ENCODE measurements at places on chromosomes 16 and 17.

DNA sequence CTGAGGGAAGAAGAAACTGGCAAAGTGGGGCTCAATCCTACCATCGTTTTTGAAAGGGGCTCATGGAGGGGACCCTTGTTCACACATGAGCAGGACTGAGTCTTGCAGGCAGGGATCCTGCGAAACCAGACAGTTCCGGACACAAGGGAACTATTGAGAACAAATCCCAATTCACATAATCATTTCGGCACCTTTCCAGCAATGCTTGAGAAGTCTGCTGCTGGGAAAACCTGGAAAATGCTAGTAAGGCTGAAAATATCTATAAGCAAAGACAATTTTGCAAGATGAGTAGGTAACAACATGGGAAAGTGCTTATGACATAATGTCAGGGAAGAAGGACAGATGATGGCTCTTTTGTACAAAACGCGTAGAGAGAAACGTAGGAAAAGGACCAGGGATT lies 52.1 kb upstream of the BPTF start:
- no peak for DNase-seq

- DNase-seq: no peak
These were observed 40.5 kb downstream of the ABHD15 start for GRCh38 chr17:29526322-29526721.

DNA sequence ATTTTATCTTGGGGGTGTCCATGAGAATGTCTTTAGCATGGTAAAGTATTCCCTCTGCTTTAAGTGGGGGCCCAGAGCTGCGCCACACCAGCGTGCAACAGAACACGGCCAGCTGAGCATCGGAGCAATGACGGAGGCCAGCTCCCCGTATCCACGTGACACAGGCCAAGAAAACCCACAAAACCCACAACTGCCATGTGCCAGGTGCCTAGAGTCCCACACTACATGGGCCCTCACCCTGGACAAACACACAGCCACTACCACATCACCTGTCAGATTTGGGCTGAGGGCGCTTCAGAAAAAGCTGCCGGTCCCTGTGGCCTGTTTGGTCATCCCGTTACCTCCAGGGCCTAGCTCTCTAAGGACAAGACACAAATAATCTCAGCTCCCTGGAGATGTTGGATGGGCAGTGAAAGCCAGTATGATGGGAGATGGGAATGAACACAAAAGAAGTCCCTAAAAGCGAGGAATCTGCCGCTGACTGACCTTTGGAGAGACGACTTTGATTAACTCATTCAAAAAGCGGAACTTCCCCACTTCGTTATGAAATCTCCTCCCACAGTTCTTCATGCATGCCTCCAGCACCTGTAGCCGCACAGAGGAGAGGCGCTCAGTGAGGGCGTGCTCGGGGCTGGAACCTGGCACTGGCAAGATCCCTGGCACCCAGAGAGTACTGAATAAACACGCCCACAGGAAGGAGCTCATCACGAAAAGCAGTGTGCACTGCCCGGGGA lies 17.1 kb downstream of the GGA3 start:
- DNase-seq: no peak

DNA sequence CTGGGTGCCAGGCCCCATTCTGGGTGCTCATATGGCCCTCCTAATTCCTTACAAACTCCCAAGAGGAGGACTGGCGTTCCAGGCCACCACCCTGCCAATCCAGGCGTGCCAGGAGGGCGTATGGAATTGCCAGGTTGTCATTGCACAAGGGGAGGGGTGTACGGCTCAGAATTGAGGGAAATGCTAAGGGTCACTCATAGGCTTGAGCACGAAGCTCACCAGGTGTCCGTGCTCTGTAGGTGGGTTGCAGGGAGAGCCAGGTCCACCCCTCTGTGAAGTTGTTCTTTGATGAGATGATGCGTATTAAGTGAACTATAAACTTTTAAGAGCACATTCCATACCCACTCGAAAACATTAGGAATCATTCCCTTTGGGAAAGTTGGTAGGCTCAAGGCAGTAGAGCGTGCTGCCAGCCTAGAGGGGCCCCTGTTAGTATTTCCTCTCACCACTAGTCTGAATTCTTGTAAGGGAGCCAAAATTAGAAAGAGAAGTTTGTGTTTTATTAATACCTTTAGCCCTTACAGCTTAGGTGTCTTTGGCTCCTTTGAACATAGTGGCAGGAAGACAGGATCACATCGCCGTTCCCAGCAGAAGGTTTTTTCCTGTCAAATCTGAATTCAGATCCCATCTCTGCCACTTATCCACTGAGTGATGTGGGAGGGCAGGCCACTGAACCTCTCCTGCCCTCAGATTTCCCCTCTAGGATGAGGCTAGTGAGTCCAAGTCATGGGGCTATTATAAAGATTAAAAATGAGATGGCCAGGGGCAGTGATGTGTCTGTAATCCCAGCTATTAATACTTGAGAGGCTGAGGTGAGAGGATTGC lies 38.7 kb upstream of the NFAT5 start:
- no peak for DNase-seq

GRCh38 chr16:4245077-4245791 lies 3.4 kb upstream of the SRL start:
- DNase-seq: peak; percentile 72

DNA sequence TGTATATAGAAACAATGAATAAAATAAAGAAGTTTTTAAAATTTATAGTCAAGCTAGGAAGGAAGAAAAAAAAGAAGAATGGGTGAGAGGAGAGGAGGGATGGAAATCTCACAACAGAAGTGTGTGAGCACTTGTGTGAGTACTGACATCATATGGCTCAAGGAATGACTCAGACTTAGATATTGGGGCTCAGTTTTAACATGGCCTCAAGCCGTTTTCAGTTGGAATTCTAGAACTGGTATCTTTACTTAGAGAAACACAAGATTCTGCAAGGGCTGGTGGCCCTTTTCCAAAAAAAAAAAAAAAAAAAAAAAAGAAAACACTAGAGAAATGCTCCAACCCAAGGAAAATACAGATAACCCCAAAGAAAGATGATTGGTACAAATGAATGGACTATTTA lies 55.1 kb downstream of the STXBP4 start:
- no peak for DNase-seq

GRCh38 chr16:79758615-79759346 lies 158.2 kb upstream of the MAF start:
- no peak for DNase-seq

- no peak for DNase-seq
These were observed 740 bp upstream of the ATP6V0D1 start for GRCh38 chr16:67481561-67482232.

GRCh38 chr17:42744806-42745617 lies at the start of gene EZH1:
TSS of gene EZH1 (minus strand) at chr17:42745040. CDS start at chr17:42728941, 16,099 bp downstream.
- DNase-seq: peak; percentile 78

DNA sequence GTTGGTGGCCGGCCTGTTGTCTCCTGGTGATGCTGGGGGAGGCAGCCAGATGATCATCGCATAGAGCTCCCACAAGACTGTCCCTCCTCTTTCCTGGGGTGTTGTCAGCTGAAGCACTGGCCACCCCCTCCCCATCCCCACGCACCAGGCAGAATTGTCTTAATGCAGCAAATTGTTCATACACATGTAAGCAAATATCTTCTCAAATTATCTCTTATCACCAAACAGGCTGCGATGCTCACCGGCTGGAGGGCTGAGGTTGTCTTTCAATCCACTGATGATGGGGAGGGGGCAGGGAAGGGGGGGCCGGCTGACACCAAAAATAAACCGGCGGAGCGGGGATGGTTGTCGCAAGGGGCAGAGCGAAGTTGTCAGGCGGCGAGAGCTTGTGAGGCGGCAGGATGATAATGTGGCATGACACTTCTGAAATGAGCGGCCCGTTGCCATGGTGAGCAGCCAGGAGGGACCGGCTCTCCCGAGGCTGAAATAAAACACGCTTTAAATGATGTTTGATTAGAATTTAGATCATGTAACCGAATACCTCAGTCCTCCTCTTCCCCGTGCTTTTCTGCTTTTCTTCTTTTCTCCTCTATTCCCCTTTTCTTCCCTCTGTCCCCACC lies 59.8 kb downstream of the MRM1 start:
- peak; percentile 7 for DNase-seq

DNA sequence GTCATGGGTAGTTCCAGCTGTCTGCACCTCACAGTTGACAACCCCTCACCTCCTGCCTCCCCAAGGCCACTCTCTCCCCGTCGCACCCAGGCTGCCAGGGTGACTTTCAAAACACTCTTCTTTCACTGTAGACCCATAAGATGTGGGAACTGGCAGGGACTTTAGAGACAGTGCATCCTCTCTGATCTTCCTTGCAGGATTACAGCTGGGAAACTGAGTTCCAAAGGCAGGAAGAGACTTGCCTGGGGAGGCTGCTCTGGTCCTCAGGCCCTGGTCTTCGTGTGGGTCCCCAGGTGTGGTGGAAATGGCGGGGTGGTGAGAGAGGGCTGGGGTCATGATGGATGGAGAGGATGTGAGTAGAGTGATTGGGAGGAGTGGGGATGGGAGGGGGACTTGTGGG lies 21.9 kb upstream of the NKD1 start:
- no peak for DNase-seq

DNA sequence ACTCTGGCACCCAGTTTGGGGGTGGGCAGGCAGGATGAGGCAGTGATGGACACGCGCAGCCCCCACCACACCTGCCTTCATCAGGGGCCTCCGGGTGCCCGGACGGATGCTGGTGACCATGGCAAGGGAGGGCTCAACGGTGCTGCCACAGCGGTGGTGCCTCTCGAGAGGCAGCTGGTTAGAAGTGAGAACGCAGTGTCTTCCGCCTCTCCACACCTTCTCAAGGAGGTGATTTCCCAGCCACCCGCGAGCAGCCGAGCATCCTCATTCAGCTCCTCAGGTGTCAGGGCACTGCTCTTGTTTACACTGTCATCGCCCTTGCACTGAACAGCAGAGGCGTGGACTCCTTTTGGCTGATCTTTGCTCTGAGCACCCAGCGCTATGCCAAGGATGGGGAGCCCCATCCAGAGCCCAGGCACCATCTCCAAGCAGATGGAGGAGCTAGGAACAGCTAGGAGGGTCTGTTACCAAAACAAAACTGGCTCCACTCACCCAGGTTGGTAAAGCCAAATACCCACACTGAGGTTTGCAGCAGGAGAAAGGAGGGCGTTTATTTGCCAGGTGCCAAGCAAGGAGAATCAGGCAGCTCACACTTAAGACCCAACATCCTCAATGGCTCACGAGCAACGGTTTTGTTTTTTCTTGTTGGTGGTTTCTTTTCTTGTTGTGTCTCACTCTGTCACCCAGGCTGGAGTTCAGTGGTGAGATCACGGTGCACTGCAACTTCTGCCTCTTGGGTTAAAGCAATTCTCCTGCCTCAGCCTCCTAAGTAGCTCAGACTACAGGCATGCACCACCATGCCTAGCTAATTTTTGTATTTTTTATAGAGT lies 174.3 kb upstream of the TNRC6C start:
- no peak for DNase-seq

DNA sequence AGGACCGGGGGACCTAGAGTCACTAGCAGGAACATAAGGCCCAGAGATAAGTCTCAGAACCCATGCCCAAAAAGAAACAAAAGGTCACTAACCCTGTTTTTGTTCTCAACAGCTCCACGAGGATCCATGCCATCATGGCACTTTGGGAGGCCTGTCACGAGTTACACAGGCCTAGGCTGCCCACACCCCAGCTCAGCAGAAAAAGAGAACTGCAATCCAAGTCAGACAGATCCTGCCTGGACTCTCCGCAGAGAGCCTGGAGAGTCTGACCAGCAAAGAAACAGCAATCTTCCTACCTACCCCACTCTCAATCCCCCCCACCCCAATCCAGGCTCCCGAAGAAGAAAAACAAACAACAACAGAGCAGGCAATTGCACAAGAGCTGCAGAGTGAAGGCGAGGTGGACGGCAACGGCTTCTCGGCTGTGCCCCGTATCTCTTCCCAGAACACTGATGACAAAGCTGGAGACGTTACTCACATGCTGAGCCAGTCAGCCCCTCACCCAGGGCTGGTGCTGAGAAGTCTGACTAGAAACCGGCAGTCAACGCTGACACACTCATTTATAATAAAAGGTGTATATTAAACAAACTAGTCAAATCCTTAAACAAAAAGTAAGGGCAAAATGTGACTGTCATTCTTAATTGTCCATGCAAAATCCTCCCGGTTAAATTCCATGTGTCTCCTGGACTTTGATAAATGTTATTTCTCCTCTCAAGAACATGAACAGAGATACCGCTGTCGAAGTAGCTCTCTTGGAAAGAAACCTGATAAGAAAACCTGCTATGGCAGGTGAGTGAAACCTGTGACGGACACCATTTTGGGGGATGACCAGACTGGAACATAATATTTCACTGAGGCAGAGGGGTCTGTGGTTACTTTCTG lies 89.3 kb downstream of the SMG6 start:
- no peak for DNase-seq

GRCh38 chr17:67203818-67204217 lies 41.2 kb downstream of the HELZ start:
- no peak for DNase-seq

DNA sequence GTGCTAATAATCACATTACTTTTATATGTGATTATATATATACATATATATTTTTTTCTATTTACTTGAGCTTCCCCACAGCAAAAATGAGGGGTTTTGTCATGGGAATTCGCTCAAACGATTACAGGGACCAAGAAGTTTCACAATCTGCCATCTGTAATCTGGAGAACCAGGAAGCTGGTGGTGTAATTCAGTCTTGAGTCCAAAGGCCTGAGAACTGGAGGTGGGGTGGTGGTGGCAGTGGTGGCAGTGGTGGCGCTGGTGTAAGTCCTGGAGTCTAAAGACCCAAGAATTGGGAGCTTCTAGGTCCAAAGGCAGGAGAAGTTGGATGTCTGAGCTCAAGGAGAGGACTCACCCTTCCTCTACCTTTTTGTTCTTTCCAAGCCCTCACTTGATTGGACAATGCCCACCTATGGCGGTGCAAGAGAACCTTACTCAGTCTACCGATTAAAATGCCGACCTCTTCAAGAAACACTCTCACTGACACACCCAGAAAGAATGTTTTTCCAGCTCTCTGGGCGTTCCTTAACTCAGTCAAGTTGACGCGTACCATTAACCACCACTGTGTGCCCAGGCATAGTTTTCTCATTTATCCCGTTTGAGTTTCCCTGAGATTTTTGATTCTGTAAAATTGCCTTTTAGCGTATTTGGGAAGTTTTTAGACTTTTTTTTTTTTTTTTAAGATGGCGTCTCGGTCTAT lies 31.9 kb downstream of the POLR2A start:
- DNase-seq: no peak

- DNase-seq: no peak
These were observed 204.2 kb upstream of the KCNJ16 start for GRCh38 chr17:69870751-69871199.

Measured in NCI-H1694 (cell line).